ENCODE measurements at places on chromosomes 3 and 15. TPM values are rescaled to one million over a fixed set of nuclear protein-coding genes. Genes with fewer than 3 reads are reported as not detected.
A peak's percentile ranks its signal among the peaks of the same experiment; 100 is the strongest.

DNA sequence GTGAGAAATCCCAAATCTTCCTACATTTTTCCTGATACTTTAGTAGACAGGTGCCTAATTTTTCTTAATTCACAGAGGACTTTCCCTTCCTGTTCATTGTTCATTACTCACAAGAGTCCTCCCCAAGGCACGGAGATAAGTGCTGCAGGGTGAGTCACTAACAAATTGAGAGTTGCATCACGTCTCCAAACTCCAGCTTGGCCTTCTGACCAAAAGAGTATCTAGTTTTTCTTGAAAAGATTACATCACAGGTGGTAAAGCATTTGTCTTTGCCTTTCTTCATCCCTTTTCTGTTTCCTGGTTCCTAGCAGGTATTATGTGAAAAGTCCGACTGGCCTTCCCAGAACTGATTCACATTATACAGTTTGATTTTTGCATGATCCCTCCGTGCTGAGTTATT, 24.9 kb upstream of the RASGRP1 start:
- peak; percentile 67 for DNase-seq

GRCh38 chr3:2686816-2687502, 423.2 kb downstream of the IL5RA start:
- no peak for DNase-seq

- DNase-seq = peak; percentile 64
These were observed 646 bp upstream of the SLC35G2 start for GRCh38 chr3:136818191-136818768.

TAGLN3 gene
- total RNA-seq = not detected

DNA sequence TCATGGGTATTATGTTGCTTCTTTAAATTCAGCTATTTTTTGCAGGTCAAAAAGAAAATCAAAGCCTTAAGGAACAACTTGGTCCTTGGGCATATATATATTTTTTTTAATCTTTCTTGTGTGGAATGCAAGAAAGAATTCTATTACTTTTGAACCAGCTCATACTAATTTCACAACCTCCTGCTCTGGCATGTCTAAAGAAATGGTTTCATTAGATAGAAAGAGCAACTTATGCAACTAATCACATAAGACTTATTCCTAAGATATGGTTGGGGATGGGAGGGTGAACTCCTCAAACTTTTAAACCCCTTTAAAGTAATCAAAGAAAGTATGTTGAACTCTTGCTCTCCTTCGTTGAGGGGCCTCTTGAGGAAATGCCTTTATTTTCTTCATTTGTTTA, 114.9 kb downstream of the GMNC start:
- DNase-seq = no peak

- peak; percentile 62 for DNase-seq
These were observed 241.4 kb downstream of the NFKBIZ start for GRCh38 chr3:102090721-102091045.

GRCh38 chr3:24185738-24186384, 240.8 kb downstream of the NR1D2 start:
- DNase-seq = peak; percentile 70

DNA sequence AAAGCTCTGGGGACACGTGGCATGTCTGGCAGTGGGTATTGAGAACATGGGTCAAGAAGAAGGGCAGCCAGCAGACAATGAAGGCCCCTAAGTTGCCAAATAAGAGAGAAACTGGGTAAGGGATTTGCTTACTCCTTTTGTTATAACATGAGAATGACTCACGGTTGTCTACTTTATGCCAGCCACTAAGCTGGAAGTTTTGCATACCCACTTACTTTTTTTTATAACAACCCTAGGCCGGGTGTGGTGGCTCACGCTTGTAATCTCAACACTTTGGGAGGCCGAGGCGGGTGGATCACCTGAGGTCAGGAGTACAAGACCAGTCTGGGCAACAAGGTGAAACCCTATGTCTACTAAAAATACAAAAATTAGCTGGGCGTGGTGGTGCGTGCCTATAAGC, 50.0 kb downstream of the DRD3 start:
- DNase-seq = no peak

DNA sequence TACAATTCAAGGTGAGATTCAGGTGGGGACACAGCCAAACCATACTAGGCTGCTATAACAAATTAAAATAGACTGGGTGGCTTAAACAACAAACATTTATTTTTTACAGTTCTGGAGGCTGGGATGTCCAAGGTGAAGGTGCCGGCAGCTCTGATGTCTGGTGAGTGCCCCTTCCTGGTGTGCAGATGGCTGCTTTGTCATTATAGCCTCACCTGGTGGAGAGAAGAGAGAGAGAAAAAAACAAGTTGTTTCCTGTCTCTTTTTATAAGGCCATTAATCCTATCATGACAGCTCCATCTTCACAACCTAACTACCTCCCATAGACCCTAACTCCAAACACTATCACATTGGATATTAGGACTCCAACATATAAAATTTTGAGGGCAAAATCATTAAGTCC, 279.7 kb downstream of the ZIC1 start:
- no peak for DNase-seq

- no peak for DNase-seq
These were observed 341.8 kb upstream of the TBL1XR1 start for GRCh38 chr3:177538750-177539730.

GOLGA8M gene
- 1.3 TPM for total RNA-seq

GAP43 gene
- not detected for total RNA-seq

GRCh38 chr3:56918111-56918568, 116.4 kb upstream of the ARHGEF3 start:
- no peak for DNase-seq

GRCh38 chr3:155807823-155808222, 1.7 kb upstream of the C3orf33 start:
- DNase-seq = no peak

DET1 gene
- total RNA-seq = 7.8 TPM

GRCh38 chr15:58545307-58546065, 113.7 kb downstream of the LIPC start:
- no peak for DNase-seq

FEZF2 gene
- not detected for total RNA-seq

GRCh38 chr3:177710506-177710905, 513.2 kb upstream of the TBL1XR1 start:
- DNase-seq = no peak

DNA sequence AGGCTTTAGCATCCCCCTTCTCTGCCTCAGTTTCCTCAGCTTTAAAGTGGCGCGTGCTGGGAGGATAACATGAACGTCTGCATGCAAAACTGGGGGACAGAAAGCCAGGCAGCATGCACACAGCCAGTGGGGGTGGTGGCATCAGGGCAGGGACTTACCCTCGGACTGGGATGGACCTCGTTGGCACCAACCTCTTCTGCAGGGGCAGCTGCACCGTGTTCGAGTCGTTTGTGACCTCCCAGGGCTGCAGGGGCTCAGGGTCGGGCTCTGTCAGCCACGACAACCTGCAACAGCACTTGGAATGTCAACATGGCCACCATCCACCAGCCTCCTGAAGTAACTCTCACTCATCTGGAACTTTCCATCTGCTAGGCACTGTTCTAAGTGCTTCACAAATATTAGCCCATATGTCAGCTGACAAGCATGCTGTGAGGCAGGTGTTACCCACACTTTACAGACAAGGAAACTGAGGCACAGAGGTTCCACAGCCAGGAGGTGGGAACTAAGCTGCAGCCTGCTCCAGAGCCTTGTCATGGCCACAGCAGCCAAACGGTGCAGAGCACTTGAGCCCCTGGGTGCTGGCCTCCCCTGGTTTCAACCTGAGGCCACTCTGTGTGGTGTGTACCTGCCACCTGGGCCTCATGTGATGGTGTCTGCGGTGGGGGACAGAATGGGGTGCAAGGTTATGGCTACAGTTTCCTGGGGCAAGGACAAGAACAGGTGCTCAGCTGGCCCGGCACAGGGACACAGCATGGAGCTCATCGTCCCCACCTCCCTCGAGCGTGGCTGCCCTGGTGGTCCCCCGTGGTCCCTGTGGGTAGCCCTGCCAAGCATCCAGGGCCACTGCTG, 6.7 kb downstream of the C3orf22 start:
- no peak for DNase-seq

GRCh38 chr3:160372780-160373179, 26.2 kb downstream of the IFT80 start:
- DNase-seq = peak; percentile 89

DNA sequence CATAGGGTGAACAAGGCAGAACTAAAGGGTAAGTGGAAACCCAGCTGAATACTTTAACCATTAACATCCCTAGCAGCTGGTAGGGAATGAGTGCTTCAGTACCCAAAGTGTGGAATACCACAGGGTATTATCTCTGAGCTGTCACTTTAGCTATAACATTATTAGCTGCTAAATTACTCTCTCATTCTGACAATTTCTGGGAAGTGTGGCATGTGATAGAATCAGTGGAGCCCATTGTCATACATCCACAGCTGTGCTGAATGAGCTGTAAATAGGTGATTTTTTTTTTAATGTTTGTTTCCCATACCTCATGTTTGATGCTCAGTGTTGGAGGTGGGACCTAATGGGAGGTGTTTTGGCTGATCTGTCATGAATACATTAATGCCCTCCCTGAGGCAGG, 894.3 kb downstream of the DIPK2A start:
- DNase-seq = no peak

- DNase-seq = no peak
These were observed 154.3 kb upstream of the IGF1R start for GRCh38 chr15:98493966-98494511.

DNA sequence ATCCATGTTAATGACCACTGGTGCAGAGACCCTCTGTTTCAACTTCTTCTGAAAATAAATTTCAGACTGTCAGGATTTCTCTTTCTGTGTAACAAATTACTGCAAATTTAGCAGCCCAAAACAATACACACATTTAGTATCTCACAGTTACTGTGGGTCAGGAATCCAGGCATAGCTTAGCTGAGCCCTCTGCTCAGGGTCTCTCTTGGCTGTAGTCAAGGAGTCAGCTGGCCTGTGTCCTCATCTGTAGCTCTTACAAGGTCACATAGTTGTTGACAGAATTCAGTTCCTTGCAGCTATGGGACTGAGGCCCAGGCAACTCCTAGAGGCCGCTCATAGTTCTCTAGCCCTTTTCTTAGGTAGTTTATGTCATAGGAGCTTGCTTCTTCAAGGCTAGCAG, 51.9 kb downstream of the NKIRAS1 start:
- DNase-seq = no peak

GRCh38 chr3:56269755-56270535, 198.3 kb downstream of the ERC2 start:
- no peak for DNase-seq

GRCh38 chr15:20295238-20295811, 246.3 kb downstream of the GOLGA6L6 start:
- no peak for DNase-seq

RPP14 gene
- total RNA-seq = 16.0 TPM

GRCh38 chr3:78754066-78754743, 1013.6 kb downstream of the ROBO1 start:
- DNase-seq = peak; percentile 20

GRCh38 chr3:146621723-146622122, 16.6 kb upstream of the PLSCR5 start:
- no peak for DNase-seq

KCNMB3 gene
- 1.3 TPM for total RNA-seq

DNA sequence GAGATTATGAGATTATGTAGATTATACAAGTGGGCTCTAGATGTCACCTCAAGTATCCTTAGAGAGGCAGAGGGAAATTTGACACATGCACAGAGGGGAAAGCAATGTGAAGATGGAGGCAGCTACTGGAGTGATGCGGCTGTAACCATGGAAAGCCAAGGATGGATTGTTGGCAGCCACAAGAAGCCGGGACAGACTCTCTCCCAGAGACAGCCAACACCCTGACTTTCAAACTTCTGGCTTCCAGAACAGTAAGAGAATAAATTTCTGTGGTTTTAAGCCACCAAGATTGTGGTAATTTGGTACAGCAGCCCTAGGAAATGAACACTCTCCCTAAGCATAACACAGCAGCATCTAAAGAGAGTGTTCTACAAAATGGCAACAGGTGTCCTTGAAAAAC, 34.4 kb upstream of the PRICKLE2 start:
- no peak for DNase-seq

DNA sequence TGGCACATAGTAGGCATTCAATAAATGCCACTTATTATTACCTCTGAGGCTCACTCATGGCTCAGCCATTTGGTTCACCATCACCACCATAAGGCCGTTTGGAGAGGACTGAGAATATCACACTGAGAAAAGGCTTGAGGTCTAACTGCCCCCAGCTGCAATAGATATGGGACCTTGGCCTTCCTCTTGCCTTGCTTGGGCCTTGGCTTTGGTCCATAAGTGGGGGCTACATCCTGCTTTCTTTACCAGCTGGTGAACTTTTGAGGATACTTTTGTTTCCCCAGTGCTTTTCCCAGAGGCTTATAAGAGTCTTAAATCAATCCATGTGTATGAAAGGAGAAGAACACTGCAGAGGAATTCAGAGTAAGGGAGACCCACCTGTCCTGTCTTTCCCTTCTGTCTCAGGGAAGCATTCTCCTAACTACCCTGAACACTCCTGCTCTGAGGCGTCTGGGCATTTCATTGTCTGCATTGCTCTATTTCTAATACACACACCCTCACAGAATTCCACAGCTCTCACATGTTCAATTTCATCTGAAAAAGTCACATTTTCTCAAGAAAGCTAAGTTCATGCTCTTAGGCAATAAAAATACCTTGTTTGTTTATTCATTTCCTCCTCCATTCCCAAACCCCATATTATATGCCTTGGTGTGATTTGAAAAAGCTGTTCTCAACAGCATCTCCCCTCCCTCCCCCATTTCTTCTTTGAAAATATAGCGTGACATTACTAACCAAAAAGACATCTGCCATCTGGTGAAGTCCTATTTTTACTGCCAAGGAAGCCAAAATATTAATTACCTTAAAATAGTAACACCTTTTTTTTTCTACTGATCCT, 22.5 kb upstream of the KCNMB2 start:
- DNase-seq = peak; percentile 76

DNA sequence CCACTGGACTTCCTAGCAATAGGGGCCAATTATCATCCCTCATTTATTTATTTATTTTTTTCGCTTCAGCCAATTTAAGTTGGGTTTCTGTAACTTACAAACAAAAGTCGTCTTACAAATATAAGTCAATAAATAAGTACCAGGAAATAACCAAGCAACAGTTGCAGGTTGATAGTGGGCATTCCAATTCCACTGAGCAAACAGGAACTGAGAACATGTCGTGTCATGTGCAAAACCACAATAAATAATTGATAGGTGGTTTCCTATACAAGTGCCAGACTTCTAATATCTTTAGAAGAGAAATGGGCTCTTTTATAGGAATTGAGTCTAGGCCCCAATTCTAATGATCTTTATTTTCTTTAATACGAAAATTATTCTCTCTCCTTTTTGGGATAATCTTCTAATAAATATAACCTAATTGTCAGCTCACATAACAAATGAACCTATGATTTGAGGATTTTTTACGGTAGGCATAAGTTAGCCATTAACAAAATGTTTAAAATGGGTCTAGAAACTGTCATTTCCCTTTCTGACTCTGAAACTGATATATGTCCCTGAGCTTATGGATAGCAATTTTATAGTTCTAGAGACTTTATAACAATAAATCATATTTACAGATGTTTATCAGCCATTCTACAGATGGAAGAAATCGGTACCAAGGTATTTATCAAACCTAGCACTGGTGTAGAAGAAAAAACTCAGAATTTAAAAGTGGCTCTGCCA, 571.8 kb downstream of the FOXP1 start:
- no peak for DNase-seq

- no peak for DNase-seq
These were observed 10.9 kb downstream of the CA12 start for GRCh38 chr15:63370764-63371163.

CHDH gene
- 0.32 TPM for total RNA-seq

AHSG gene
- not detected for total RNA-seq

GPR160 gene
- total RNA-seq = under 0.01 TPM

GRCh38 chr3:13085846-13086179, 12.6 kb upstream of the IQSEC1 start:
- DNase-seq = no peak

CADPS gene
- total RNA-seq = not detected

Data from fibroblast of villous mesenchyme (primary cell).